Stimulated activated CD8-positive, alpha-beta memory T cell treated with anti-CD3 and anti-CD28 coated beads, Interleukin-4, amount 100 ng/mL, for 1 hour (primary cell): ENCODE measurements at places on chromosomes 5 and 9.

DNA sequence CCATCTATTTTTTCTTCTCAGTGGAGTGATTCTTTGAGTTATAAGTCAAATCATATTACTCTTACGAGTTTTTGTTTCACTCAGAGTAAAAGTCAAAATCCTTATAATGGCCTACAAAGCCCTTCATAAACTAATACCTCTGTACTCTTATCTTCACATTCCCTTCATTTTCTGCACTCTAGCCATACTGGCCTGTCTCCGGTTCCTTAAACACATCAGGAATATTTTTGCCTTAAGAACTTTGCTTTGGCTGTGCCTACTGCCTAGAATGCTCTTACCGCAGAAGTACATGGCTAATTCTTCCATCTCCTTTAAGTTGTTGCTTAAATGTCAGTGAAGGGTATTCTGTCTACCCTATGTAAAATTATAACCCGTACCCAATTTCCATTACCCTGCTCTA lies 132.9 kb upstream of the GRHPR start:
- no peak for DNase-seq

GRCh38 chr5:137630216-137630971 lies 105.5 kb downstream of the KLHL3 start:
- DNase-seq = no peak

GRCh38 chr5:158843305-158843704 lies 256.4 kb downstream of the EBF1 start:
- DNase-seq = no peak

DNA sequence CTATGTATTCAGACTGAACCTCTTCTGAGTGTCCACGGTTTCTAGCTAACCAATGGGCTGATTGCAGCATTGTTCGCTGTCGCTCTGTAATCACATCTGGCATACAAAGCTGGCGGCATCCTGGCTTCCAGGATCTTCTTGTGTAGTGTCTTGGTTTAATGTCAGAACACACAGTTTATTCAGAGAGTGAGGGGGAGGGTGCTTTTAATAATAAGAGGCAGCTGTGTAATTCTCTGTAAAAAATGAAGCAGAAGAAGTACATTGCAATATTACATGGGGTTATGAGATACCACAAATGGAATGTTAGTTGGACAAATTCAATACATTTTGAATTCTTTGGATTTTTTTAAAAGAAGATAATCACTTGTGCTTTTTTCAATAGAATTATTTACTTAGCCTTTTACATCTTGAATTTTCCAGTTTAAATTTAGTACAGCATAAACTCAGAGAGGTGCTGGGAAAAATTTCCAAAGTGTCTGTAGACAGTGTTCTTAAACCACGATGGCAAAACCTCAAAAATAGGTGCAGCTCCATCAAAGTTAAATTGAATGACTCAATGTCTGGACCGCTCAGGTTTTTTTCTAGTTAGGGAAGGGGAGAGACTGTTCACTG lies 206.0 kb downstream of the PCSK1 start:
- no peak for DNase-seq

DNA sequence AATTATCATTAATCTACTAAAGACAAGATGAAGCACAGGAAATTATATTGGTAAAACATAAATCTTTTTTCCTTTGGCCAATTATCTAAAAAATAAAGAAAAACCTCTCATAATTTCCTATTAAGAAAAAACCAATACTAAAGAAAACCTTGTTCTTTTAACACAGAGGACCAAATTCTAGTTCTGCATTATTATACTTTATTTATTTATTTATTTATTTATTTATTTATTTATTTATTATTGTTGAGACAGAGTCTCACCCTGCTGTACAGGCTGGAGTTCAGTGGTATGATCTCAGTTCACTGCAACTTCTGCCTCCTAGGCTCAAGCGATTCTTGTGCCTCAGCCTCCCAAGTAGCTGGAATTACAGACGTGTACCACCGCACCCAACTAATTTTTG lies 377.8 kb upstream of the ADAMTS16 start:
- no peak for DNase-seq
